ENCODE measurements at places on chromosomes 5 and 9. TPM values are rescaled to one million over a fixed set of nuclear protein-coding genes. Genes with fewer than 3 reads are reported as not detected.

The OR13C3 gene
- polyA plus RNA-seq = not detected

The WDR38 gene
- polyA plus RNA-seq = not detected

The MEIKIN gene
- 0.08 TPM for polyA plus RNA-seq

The ICE1 gene
- 8.2 TPM for polyA plus RNA-seq

The DMRT2 gene
- polyA plus RNA-seq = not detected

The PDGFRB gene
- 0.20 TPM for polyA plus RNA-seq

The FAM81B gene
- not detected for polyA plus RNA-seq

The AFAP1L1 gene
- not detected for polyA plus RNA-seq

The FGF1 gene
- not detected for polyA plus RNA-seq

The FOXD4L4 gene
- polyA plus RNA-seq = not detected

The MAP1B gene
- not detected for polyA plus RNA-seq

- DNase-seq = no peak
Observed at GRCh38 chr9:81517954-81518353, 171.4 kb downstream of the TLE1 start.

DNA sequence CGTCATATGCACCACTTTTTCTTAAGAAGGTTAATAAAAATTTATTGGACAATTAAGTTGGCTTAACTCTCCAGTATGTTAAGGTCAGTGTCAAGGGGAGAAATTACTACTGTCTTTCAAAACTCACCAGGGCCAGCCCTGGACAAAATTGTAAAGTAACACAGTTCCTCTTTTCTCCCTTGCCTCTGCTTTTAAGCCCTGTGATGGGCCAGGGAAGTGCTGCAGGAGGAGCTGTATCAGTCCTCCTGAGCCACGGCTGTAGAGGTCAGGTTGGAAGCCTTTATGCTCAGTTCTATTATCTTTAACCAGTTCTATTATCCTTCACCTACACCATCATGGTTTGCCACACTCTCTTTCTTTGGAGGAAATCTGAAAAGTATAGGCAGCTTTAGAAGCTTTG is 11.5 kb upstream of the PPP2R2B start:
- DNase-seq = peak; percentile 7

DNA sequence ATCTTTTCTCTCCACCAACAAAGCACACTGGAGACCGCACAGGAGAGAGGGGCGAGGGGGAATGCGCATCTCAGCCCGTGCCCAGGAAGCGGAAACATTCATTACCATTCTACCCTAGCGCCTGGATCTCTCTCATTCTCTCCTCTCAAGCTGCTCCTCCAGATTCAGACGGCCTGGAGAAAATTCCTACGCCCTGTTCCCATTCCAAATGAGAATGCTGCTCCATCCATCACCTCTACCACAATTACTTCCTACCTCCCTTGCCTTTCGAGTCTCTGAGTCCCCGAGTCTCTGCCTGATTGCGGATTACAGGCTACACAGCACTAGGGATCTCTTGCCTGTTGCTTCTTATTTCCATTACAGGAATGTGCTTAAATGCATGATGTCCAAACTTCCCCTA is 6.7 kb downstream of the DDX31 start:
- no peak for DNase-seq

DNA sequence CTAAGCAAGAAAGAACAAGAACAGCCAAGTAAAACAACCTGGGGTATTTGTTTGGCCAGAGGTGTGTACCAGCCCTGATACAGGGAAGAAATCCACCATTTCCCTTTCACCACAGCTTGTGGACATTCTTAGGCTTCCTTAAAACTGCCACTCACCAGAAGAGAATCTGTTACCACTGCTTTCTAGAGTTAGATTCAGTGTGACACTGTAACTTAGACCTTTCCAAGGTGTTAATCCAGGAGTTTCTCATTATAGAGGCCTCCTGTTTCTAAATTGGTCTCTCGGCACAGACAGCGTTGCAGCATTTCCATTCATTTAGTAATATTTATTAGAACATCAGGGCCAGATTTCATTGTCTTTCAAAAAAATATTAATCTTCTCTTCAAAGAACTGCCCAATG is 55.0 kb downstream of the NIPAL4 start:
- DNase-seq = no peak

DNA sequence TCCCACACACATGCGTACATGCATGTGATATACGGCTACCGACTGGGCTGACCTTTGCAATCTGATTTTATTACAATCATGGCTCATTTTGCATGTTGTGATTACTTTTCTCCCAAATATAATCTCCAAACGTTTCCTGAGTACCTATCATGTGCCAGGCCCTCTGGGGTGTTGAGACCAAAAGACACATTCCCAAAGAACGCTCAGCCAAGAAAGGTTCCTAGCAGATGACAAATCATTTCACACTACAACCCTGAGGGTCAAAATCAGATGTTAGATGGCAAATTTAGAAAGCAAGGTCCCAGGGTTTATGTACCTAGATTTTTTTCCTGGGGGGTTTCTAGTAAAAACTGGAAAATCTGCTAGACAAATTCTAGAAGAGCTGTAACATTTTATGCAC is 32.4 kb upstream of the SLC25A51 start:
- no peak for DNase-seq

DNA sequence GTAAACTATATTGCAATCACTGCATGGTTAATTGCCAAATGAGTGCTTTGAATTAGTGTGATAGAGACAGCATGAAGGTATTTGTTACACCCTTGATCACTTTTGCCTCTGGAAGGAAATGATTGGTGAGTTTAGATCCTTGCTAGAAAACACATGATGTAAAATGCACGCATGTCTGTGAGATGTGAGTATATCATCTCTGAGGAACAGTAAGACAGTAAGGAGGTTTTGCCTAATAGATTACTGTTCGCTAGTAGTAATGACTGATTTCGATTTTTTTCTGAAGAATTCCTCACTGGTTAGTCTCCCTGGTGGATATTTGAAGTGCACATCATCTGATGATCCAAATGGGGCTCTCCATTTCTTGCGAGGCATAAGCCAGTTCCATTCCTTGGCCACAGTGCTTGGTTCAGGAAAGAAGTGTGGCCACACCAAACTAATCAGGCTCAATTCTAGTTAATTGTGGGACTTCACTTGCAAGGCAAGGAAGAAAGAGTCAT is 156.4 kb upstream of the ADRA1B start:
- no peak for DNase-seq

- DNase-seq = no peak
Observed at GRCh38 chr5:91361790-91362189, 21.3 kb downstream of the ARRDC3 start.

DNA sequence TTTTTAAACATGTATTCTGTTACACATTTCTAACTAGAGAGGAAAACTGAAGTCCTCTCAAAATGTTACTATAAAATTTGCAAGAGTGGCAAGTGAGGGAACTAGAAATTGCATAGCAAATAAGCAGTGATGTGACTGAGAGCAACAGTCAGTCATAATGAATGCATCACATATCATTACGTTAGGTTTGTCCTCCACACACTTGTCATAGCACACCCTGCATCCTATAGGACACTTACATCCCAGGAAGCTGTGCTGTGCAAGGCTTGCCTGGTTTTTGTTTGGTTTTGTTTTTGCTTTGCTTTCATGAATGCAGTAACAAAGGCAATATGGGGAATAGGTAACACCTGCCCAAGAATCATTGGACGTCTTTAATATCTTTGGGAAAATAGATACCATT is 10.8 kb downstream of the NFIB start:
- no peak for DNase-seq

GRCh38 chr5:96829297-96829696 is 21.6 kb upstream of the ERAP1 start:
- no peak for DNase-seq

- DNase-seq = no peak
Observed at GRCh38 chr5:21613971-21614488, 1239.1 kb downstream of the CDH12 start.

DNA sequence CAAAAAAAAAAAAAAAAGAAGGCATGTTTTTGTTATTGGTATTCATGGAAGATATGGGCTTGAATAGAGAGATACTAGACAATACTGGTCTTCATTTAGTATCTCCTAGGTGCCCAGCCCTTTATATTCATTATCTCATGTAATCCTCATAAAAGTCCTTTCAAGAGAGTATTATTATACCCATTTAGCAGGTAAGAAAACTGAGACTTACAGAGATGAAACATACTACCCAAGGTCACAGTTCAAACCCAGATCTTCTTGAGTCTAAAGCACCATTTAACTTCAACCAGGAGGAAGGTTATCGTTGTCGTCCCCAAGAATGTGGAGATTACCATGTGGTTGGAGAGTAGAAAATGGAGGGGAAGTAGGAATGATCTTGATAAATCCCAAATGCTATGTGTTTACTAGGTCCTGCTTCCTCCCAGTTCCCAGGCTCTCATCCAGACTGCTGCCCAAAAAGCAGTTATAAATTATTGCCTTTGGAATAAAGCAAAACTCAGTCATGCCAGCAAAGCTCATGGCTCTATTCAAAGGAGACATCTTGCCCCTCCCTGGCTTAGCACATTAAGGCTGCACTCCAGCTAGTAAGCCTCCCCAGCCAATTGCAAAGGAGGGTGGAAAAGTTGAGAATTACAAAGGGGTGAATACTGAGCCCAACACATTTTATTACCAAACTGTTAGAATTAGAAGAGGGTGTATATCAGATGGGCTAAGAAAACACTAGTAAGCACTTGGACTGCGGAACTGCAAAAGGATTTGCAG is 163.9 kb downstream of the PIK3R1 start:
- DNase-seq = no peak

DNA sequence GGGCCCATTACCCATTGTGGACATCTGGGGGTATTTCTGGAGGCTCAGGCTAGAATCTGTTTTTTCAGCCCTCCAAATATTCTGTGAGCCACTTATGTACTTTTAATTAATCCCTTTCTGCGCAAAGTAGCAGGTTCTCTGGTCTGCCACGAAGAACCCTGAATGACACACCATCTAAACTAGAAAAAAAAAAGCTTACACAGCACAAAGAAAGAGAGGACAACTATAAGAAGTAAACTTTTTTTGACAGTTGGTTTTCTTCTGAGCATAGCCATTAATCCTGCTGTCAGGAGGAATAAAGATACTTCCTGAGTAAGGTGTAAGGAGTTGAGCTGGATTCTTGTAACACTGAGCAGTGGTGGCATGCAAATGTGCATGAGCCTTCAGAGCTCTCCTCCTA is 327.5 kb downstream of the TMEM232 start:
- no peak for DNase-seq

GRCh38 chr9:102354041-102354440 is 615.6 kb upstream of the GRIN3A start:
- no peak for DNase-seq

- DNase-seq = no peak
Observed at GRCh38 chr5:123151227-123151909, 62.3 kb downstream of the PRDM6 start.

DNA sequence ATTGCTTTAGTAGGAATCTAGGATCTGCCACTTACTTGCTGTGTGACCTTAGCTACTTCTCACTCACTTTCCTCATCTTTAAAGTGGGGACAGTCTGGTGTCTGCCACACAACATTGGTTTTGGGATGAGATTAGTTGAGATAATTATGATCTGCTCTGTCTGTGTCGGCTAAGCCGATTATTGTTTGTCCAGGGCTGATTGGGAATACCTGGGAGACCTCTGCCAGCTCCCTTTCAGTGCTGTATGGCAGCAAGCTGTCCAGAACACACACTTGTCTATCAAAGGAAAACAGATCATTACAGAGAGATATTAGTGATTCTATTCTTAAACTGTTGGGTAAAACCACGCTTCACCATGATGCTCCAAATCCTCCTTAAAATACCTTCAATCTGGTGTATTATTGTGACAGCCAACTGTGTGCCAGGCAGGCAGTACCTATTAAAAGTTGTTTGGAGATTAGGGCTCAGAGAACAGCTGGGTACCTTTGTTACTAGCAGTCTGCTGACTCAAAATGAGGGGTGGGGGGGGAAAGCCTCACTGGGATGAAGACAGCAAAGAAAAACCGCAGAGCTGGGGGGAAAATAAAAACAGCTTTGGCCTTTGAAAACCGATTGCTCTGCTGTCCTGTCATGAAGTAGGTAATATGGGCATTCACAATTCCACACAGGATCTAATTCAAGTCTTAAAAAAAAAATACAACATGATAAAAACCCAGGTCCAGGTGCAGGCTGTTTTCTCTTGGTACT is 458.4 kb upstream of the C9orf72 start:
- no peak for DNase-seq

- no peak for DNase-seq
Observed at GRCh38 chr9:33467526-33467925, 6.2 kb downstream of the NOL6 start.

GRCh38 chr9:133711428-133712220 is 26.5 kb downstream of the SARDH start:
- no peak for DNase-seq

DNA sequence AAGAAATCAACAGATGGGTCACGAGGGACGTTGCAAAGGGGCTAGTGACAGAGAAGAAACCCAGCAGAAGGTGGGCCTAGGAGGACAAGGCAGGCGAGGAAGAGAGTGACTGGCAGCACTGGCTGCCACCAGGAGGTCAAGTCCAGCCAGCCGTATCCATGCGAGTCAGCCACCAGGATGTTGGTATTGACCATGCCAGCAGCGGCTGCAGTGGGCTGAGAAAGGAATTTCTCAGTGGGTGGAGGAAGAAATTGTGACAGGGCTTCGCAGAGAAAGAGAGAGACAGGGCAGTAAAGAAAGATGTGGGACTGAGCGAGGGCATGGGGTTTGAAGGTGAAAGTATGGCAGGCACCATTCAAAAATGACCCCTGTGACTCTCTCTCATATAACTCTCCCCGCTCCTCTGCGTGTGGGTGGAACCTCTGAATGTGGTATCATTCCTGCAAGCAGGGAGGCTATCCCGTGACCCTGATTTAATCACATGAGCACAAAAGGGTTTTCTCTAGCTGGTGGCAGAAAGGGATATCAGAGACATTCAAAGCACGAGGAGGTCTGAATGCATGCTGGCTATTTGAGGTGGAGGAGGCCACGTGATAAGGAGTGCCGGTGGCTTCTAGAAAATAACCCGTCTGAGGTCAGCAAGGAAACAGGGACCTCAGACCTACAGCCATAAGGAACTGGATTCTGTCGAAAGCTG is 45.4 kb upstream of the FBXW11 start:
- DNase-seq = no peak

DNA sequence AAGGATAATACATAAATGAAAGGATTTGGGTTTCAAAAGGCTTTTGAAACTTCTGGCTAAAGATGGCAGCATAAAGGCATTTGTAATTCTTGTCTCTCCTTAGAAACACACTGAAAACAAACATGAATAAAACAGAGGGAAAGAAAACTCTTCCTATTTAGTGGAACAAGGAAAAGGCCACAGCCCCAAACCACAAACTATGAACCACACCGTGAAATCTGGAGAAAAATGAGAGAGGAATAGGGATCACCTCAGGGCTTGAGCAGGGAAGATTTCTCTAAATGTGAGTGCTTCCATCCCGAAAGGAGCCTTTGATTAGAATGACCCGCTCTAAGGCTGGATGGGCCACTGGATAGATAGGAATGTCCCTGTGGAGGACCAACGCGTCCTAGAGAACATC is 119.6 kb downstream of the SEC61B start:
- no peak for DNase-seq

GRCh38 chr9:20848490-20848889 is 164.4 kb downstream of the FOCAD start:
- DNase-seq = no peak
